ENCODE measurements at places on chromosomes 6 and 20.

- no peak for DNase-seq
These were observed 33.8 kb upstream of the PLCB4 start for GRCh38 chr20:9035126-9035525.

DNA sequence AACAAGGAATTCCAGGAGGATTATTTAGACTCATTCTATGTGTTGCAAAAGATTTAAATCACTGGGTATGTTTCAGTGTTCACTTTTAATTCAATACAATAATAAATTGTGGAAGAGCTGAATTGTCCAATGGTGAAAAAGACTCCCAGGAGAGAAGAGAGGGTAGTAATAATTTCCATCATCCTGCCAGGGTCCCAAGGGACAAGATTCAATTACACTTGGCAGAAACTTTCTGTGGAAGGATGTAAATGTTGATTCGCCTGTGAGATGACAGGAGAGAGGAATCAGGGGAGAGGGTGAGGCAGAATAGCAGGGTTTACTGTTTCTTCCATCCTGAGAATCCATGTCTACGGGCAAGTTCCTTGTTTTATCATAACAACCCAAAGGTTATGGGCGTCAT lies 342.7 kb downstream of the ESR1 start:
- DNase-seq, result no peak

GRCh38 chr6:44094403-44095242 lies 32.6 kb downstream of the MRPL14 start:
- DNase-seq, result no peak

DNA sequence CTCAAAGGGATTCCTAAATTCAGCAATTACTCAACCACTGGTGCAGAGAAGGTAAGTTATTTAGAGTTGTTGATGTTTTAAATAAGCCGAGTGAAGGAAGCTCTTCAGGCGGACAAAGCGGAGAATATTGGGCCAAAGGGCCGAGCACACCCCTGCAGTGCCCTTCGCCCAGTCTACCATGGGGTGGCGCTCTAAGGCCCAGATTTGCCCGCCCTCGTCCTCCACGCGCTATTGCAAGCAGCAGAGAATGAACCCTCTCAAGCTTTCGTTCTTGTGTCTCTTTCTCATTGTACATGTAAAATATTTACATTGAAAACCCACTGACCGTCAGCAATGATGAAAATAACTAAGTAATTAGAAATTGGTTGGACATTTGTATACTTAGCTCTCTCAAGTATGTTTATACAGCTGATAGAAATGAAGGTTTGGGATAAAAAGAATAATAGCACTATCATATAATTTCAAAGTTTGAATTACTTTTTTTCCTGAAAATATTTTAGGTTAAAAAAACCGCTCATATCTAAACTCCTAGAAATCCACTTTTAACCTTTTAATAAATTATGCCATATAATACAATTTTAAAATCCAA lies 195.0 kb upstream of the CEP162 start:
- DNase-seq, result no peak

DNA sequence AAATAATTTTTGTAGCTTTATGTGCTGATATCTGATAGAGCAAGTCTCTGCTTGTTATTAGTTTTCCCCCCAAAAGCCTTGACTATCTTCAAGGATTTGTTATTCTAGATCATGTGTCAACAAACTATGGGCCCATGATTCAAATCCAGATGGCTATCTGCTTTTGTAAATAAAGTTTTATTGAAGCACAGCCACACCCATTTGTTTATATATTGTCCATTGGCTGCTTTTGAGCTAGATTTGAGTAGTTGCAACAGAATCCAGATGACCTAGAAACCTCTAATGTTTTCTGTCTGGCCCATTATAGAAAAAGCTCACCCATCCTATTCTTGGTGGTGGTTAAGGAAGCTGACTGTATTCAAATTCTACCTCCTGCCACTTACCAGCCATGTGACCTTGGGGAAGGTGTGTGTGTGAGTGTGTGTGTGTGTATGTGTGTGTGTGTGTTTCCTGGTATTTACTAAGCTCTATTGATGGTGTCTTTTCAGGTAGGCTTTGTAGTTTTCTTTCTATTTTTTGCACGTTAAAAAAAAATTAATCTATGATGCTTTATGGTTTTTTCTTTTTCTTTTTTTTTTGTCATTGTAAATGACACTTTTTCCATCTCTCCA lies 1.3 kb upstream of the GTSF1L start:
- no peak for DNase-seq

DNA sequence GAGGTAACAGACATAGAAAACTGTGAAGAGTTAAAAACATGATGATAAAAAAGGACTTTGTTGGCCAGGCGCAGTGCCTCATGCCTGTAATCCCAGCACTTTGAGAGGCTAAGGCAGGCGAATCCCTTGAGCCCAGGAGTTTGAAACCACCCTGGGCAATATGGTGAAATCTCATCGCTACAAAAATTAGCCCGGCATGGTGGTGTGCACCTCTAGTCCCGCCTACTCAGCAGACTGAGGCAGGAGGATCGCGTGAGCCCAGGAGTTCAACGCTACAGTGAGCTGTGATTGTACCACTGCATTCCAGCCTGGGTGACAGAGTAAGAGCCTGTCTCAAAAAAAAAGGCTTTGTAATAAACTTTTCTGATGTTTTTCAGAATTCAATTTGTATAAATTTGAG lies 60.1 kb downstream of the GFOD1 start:
- peak; percentile 61 for DNase-seq

DNA sequence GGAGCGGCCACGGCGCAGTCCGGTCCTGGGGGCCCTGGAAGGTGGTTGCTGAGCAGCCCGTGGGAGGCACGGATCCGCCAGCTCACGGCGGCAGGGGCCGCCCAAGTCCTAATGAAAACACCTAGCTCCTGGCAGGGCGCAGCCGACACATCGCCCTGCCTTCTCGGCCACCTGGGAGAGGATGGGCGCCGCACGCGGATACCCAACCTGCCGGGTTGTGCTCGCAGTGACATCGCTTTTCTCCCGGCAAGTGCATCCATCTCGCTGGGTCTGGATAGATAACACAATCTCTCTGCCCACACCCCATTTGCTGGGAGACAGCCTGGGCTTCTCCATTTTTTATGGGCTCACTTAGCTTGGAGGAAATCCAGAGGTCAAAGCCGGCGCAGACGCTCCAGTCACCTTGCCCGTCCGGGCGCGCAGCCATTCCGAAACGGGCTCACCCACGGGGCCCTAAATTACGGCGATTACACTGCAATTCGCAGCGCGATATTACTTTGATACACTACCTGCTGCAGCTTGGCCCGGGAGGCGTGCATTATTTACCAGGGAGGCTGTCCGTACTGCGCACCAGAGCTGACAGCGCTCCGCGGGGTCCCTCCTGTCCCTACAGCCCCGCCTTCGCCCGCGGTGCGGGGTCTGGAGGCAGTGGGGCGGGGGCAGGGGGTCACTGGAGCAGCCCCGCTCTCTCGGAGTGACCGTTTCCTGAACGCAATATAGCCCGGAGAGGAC lies 36.2 kb upstream of the CCDC167 start:
- no peak for DNase-seq

DNA sequence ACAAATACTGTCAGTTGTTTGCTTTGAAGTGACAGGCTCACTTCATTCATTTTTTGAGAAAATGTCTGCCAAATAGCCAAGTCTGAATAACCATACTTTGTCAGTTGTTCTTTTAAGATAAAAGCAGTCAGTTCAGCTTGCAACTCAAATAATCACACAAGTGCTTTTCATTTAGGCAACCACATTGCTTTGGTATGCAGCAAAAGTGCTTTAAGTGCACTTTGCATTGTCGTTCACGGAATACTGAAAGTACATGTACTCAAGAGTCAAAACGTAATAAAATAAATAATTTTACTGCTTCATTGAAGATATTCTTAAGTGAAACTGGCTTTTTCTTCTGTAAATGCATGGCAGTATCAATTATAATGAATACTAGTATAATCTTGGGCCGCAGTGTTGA lies 107.2 kb downstream of the MMS22L start:
- no peak for DNase-seq

DNA sequence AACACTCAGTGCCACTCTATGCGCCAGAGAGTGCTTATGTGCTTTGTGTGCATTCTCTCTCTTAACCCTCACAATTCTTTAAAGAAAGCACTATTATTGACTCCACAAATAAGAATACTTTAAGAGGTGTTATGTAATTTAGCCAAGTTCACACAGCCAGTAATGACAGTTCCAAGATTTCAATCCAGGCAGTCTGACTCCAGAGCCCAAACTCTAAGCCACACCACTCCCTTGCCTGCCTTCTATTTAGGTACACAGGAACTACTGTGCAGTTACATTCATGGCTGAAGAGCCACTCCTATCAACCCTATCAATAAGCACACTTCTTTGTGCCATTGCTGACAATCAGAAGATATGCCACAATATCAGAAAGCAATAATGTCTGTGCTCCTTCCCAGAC lies 93.3 kb downstream of the PTPRK start:
- DNase-seq, result no peak

- DNase-seq, result no peak
These were observed 6.9 kb downstream of the PSMG4 start for GRCh38 chr6:3265671-3266070.

DNA sequence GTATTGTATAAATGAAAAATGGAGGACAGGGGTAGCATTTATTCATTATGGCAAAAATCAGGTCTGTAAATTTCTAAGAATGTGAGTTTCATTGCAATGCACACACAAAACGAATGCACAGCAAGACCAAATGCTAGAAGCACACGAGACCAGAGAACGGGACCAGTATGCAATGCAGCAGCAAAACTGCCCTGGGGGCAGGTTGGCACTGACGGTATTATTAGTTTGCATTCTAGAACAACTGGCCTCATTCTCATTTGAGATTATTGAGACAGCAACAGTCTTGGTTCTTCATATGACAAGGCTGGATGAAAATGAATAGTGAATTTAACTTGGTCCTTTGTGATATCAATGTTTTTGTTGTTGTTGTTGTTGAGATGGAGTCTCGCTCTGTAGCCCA lies 9.0 kb upstream of the MTRES1 start:
- no peak for DNase-seq

- no peak for DNase-seq
These were observed 25.8 kb upstream of the PTPN1 start for GRCh38 chr20:50484271-50484976.

DNA sequence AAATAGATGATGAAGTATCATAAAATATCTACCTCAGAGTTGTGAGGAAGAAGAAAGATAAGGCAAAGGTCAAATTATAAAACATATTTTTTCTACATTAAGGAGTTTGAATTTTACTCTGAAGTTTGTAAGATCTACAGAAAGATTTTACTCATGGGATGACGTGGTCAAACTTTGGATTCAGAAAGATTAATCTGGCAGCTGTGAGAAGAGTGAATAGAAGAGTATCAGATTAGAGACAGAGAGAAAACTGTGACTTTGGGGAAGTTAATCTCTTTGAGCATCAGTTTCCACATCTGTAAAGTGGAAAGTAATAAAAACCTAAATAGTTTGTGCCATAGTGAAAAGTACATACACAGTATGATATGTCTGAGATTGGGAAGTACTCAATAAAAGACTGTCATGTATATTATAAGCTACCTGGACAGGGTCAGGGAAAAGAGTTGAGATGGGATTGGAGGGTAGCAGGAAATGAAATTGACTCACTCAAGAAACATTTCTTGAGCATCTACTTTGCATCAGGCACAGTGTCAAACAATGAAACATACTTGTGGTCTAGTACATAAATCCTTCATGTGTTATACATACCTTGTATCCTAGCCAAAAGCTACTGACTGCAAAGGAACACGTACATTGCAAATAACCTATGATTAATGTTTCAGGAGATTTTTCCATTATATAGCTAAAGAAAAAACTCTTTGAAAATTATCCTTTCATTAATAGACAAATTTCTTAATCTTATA lies 222.1 kb downstream of the TMEM200A start:
- DNase-seq, result no peak

DNA sequence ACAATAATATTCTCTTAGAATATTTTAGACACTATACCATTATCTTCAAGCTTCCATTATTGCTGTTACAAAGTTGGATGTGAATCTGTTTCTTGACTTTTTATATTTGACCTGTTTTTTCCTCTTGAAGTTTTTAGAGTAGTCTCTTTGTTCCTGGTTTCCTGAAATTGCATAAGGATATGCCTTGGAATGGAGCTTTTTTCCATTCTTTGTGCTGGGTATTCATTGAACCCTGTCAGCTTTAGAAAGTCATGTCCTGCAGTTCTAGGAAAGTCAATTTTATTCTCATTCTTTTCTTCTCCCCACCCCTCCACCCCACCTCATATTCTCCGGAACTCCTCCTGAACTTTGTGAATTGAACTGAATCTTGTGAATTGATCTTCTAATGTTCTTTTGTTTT lies 92.4 kb upstream of the FOXO3 start:
- no peak for DNase-seq

DNA sequence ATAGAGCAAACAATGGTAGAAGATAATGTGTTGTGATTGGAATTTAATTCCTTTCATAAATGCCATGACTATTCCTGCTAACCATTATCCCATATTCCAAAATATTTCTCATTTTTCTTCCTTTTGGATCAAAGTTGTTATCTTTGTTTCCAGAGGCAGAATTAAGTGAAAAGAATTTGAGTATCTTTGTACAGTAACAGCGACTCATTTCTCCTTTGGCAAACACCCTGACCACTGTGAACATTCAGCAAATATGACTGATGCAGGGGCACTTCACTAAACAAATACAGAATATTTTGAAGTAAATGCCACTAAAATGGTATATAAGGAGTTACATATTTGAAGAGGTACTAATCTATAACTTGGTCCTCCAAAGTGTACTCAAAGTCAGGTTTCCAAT lies 105.0 kb upstream of the LAMP5 start:
- no peak for DNase-seq

GRCh38 chr20:33105316-33105924 lies 26.0 kb downstream of the BPIFB4 start:
- DNase-seq, result no peak

- no peak for DNase-seq
These were observed 93.7 kb downstream of the SSR1 start for GRCh38 chr6:7219310-7219709.

GRCh38 chr6:49531774-49532569 lies 18.5 kb upstream of the C6orf141 start:
- DNase-seq, result no peak

DNA sequence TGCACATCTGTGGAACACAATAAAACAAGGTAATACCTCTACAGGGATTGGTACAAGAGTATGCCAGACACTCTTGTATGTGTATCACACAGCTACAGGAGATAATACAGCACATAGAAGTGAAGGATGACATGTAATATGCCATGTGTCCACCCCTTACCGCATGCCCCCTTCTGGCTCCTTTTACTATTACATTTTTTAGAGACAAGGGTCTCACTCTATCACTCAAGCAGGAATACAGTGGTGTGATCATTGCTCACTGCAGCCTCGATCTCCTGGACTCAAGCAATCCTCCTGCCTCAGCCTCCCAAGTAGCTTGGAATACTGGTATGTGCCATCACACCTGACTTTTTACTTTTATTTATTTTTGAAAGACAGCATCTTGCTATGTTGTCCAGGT lies 4.2 kb upstream of the NCR3 start:
- DNase-seq, result no peak

- DNase-seq, result no peak
These were observed 5.3 kb downstream of the TRIM10 start for GRCh38 chr6:30155520-30156261.

GRCh38 chr6:152575621-152576150 lies 61.5 kb downstream of the SYNE1 start:
- peak; percentile 64 for DNase-seq
